ENCODE measurements at places on chromosomes 4 and X.

- DNase-seq: no peak
Measured at GRCh38 chrX:155876704-155877103, 4.4 kb upstream of the VAMP7 start.

DNA sequence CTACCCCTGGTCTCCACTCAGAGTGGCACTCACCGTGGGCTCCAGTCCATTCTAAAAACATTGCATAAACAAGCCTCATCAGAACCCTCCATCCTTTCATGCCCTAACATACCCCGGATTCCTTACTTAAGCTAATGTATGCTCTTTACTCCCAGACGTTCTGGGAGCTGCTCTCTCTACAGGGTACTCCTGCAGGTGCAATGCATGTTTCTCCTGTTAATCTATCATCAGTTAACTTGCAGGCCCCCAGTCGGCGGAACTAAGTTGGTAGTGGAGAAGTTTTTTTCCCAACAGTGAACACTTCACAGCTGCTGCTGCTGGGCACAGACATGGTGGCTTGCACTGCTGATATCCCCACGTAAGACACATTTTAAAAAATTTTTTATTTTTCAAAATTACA, 161.6 kb upstream of the FAT1 start:
- no peak for DNase-seq

DNA sequence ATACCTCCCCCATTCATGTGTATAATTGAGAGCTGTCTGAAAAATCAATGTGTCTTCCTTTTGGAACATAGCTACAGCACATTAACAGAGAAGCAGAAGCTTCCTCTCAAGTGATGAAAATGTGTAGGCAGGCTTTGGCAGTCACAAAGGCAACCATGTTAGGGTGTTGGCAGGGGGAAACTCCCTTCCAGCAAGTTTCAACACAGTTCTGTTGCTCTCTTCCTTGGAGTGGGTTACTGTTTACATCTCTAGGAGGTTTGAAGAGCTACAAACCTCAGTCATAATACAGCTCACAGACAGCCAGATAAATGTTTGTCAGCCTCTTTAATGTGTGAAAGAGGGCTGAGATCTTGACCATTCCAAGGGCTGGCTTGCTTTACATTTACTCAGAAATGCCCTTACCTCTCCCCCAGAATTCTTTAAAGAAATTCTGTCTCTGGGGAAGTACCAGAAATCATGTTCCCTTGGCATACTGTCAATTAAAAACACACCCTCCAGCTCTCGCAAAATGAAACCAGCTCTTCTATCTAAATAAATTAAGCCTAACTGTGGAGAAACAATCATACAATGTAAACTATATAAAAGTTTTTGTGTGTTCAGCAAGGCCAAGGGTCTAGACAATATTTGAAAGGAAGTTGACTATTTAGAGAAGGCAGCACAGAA, 18.9 kb downstream of the ZBTB33 start:
- DNase-seq: peak; percentile 39

DNA sequence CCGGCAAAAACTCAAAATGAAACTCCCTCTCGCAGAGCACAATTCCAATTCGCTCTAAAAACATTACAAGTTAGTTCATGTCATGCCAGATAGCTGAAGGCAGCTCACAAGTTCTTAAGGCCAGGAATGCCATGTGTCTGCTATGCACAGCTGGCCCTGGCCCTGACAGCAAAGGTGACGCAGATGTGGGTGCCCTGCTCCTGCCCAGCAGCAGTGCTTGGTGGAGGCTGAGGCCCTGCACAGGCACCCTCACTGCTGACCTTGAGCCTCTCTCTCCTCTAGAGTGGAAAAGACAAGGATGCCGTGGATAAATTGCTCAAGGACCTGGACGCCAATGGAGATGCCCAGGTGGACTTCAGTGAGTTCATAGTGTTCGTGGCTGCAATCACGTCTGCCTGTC, 2.9 kb downstream of the S100P start:
- DNase-seq: no peak

- no peak for DNase-seq
Measured at GRCh38 chr4:181004056-181004455, 1239.1 kb upstream of the TENM3 start.

DNA sequence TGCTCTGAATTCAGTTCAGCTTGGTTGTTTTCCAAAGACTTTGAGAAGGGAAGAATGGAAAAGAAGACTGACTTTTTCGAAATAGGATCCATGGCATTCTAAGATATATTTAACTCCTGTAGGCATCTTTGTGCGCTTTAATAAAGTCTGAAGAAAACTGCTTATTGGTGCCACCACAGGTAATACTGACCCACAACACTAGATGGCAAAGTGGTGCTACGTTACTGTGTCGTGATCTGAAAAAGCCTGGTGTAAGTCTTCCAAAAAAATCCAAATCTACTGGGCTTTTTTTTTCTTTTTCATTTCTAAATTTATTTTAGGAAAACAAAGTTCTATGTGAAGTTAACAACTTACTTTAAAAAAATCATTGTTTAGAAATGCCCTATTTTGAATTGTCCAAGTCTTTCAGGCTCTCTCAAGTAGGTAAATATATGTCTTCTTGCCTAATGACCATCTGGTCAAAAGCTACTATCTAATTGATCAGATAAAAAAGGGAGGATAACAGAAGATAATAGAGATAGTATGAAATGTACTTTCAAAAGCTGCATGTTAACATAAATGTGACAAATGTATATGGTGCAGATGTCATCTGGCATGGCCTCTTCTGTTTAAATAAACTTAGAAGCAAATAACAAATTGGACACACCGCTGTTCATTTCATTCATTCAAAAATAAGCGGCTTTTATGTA, 47.0 kb upstream of the MID1IP1 start:
- DNase-seq: peak; percentile 32

DNA sequence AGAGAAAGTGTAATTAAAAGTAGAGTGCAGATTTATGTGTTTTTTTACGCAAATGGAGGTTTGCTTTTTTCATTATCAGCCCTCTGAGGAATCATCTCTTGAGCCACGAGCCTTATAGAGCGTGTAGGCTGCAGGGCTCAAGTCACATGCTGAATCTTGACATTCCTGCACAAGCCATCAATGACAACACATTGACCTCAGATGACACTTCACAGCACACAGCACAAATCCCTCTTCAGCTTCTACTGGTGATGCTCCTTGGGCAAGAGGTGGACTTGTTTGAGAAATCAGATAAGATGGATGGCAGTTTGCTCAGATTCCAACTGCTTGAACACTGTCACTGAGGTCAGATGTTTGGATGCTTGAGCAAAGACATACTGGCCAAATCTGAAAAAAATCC, 250.6 kb downstream of the SNCA start:
- no peak for DNase-seq

DNA sequence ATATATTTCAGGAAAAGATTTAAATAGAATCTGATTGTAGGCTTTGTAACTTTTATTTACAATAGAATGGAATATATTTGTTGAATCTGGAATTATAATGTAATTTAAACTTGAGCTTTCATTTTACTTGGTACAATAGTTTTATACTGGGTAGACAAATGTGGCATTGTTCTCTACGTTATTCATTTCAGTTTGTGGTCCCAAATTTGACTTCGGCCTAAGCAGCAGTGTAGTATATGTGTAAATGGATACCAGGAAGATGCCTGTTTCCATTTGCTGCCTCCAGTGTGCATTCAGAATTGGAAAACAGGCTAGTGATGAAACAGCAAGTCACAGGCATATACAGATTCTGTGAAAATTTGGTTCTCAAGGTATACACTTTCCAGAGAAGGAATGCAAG, 77.8 kb downstream of the CLDN22 start:
- DNase-seq: no peak

DNA sequence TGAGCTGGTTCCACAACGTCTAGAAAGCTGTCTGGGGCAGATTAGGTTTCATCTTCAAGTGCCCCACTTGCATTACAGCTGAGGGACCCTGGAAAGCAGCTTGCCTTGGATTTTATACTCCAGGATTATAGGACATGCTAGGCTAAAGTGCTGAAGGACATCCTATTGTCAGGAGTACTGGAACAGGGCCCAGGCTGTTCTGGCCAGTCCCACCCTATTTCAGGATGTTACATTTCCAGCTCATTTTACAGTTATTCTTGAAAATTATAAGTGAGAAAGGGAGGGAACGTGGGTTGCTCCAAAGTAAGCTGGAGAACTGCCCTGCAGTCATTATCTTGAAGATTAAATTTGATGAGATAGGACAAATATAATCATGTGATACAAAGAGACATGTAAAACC, 71.0 kb upstream of the UGT8 start:
- no peak for DNase-seq

GRCh38 chrX:106606571-106606970, 5.2 kb upstream of the RADX start:
- DNase-seq: no peak

- DNase-seq: no peak
Measured at GRCh38 chr4:8044244-8044643, 104.6 kb upstream of the AFAP1 start.

DNA sequence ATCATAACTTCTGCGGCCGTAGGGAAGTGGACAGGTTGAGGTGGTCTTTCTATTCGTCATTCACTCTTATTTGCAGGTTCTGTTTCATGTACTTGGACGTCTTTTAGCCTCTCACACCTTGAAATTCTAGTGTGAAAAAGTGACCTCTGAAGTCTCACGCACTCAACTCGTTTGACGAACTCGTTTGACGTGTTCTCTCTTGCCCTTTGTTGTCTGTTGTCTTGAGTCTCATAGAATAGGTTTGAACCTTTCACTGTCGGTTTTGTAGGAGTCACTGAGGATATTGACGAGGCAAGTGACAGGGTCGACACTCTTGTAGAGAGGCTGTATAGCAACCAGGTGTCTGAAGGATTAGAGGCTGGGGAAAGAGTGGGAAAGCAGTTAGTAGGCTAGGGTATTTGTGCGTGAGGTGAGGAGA, 1.1 kb upstream of the PGRMC2 start:
- peak; percentile 36 for DNase-seq

DNA sequence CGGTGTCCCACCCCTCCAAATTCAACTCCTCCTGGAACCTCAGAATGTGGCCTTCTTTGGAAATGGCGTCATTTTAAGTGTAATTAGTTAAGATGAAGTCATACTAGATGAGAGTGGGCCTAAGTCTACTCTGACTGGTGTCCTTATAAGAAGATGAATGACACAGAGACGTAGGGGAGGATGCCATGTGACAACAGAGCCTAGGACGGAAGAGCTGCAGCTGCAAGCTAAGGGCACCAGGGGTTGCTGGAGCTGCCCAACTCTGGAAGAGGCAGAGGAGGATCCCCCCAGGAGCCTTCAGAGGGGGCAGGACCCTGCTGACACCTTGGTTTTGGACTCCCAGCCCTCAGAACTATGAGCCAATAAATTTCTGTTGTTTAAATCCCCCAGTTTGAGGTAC, 115.1 kb downstream of the STK32B start:
- no peak for DNase-seq

- DNase-seq: no peak
Measured at GRCh38 chrX:101813200-101813599, 118.6 kb downstream of the ZMAT1 start.

GRCh38 chr4:8192748-8193738, 6.0 kb upstream of the SH3TC1 start:
- DNase-seq: peak; percentile 24

GRCh38 chrX:3638280-3638873, 75.1 kb downstream of the PRKX start:
- peak; percentile 26 for DNase-seq

DNA sequence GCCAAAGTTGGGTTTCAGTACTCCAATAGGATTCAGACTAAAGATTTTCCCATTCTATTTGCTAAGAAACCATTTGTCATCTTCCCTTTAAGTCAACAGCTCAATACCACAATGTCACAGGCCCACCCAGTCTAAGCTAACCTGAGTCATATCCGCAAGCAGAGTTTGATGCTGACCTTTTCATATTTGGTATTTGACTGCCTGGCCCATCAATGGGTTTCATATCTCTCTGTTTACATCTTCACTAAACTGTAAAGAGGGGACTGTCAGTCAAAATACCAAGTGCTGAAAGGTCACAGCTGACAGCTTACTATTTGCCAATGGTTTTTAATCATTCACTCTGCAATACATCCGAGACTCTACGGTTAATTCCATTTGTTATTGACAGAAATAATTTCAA, 707.5 kb upstream of the ACTRT1 start:
- no peak for DNase-seq

GRCh38 chr4:25088093-25088952, 57.6 kb upstream of the LGI2 start:
- DNase-seq: no peak

GRCh38 chrX:44451056-44451455, 91.6 kb downstream of the FUNDC1 start:
- no peak for DNase-seq

DNA sequence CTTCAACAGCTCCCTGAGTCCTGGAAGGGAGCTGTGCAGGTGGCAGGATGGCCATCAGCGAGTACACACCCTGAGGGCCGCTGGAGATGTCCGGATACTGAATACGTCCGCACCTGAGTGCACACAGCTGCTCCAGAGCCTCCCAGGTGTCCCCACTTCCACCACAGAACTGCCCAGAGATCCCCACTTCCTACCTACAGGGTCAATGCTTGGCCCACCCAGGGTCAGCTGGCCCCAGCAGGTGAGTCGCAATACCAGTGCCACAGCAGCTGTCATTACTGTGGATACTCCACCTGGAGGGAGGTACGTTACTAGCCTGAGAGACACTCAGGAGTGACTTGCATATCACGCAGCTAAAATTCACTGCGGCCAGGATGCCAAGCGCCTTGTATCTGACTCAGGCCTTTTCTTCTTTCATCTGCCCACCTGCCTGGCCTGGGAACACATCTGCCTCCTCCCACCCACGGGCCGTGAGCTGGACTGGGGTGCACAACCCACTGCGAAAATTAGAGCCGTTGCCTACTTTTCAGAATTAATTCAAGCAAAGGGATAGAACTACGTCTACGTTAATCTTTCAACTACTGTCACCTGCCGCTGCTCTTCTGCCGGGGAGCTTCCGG, 9.4 kb downstream of the C4orf50 start:
- DNase-seq: no peak

DNA sequence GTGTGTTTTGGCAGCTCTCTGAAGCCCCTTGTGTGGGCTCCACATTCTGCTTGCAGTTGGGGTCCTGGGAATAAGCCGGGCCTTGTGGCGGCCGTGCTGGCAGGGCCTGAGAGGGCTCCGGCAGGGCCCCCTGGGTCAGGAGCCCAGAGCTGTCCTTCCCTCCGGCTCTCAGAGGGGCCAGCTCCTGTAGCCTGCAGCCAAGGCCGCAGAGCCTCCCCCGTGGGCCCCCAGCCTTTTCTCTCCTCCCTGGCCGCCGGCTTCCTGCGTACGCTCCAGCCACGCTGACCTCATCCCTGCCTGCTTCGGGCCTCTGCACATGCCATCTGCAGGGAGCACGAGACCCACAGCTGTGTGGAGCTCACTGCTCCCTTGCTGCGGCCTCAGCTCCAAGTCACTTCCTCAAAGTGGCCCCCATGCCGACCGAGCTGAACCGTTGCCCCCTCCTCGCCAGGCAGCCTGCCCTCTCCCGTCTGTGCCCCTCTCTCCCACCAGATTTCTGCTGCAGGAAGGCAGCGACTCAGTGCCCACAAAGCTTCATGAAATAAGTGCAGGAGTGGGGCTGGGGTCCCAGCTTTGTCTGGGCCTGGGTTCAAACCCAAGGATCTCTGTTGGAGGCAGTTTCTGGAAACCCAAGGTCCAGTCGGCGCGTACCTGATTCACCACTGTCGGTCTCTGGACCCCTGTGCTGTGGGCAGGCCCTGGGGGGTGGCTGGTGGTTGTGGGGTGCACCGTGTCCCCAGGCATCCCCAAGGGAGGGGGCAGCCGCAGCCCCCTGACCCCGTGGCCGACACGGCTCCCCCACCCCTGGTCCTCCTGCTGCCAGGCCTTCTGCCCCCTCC, 57.1 kb upstream of the NKX1-1 start:
- no peak for DNase-seq

Data from CD4-positive, alpha-beta T cell treated with Interleukin-2 at 100 ng/mL for 4 hours (primary cell).